ENCODE measurements at places on chromosomes 7 and 10.

DNA sequence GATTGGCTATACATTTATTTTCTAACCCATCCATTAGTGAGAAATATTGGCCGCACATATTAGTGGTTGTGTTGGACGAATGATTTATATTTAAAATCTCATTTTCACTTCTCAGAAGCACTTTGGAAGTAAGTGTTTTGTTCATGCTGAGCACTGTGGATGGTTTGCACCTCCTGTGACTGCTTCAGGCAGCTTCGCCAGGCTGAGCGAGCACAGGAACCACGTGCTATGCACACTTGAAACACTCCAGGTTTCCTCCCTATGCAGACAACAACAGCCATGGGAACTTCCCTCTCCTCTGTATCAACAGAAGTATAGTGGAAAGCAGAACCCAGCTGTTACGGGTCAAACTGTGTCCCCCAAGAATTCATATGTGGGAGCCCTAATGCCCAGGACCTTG is 67.3 kb upstream of the WDR11 start:
- no peak for DNase-seq

- DNase-seq, result no peak
Measured at GRCh38 chr7:5519515-5519928, 95.9 kb upstream of the TNRC18 start.

DNA sequence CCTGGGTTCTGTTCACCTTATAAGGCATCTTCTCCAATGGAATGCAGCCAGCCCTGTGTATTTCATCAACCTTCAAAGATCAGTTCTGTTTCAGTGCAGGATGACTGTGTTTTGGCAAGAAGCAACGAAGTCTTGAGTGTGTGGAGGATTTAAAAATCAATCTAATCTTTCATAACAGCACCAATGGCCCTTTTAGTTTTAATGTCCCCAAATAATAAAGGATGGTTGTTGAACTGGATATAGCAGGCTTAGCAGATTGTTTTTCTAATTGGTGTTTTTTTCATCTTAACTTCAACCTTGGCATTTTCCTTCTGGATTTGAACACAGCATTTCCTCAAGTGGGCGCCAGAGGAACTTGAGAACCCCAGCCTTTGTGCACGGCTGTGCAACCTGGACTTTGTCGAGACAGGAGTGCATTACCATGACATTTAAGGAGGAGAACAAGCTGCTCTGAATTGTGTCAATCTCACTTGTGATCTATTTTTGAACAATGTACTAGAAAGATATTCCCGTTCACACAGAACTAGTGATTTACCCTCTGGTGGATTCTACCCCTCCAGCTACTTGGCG is 313.3 kb upstream of the AKR1E2 start:
- no peak for DNase-seq

DNA sequence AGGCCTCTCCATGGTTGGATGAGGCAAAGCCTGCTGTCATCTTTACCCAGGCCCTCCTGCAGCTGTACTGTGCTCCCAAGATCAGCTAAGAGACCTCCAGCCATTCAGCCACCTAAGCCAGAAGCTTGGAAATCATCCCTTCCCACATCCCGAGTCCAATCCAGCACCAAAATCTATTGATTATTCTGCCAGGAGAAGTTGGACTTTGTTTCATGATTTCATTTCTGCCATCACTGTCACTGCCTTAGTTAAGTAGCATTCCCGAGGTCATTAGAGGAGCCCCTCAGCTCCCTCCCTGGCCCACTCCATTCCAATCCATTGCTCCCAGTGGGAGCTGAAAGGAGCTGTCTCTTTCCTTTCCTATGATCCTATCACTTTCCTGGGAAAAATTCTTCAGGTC is 14.1 kb downstream of the AKR1E2 start:
- no peak for DNase-seq

Measured in SW 1271 (cell line).